ENCODE measurements at places on chromosomes 3 and 15. TPM values are rescaled to one million over a fixed set of nuclear protein-coding genes. Genes with fewer than 3 reads are reported as not detected.

HGD gene
- 3.2 TPM for total RNA-seq

CEP19 gene
- total RNA-seq, result 1.6 TPM

TNNC1 gene
- total RNA-seq, result 88.9 TPM

PCBP4 gene
- total RNA-seq, result 37.1 TPM

FAM81A gene
- total RNA-seq, result 1.3 TPM

MNS1 gene
- 0.58 TPM for total RNA-seq

CD86 gene
- 27.4 TPM for total RNA-seq

TMEM212 gene
- not detected for total RNA-seq

DNA sequence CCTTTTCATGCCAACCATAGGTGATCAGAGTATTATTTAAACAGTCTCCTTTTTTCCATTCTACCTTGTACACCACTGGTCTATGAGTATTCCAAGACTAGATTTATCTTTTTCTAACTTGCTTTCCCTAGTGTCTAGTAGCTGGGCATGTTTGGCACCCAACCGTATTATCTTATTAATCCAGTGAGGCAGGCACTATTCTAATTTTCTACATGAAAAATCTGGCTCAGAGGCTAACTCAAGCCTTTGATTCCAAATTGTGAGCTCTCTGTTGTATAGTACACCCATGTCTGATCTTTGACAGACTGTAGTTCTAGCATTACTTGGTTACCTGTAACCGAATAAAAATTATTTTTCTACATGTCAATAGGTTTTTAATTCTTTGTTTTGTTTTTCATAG, 76.7 kb upstream of the PLXND1 start:
- H3K4me3 ChIP-seq, result no peak overlapping the region
- H3K27me3 ChIP-seq, result no peaks in the 10 kb centered on the region
- peaks cover 17% of the 10 kb centered on the region for H3K4me1 ChIP-seq
- no peak overlapping the region for H3K27ac ChIP-seq
- H3K36me3 ChIP-seq, result no peaks in the 10 kb centered on the region
- DNase-seq, result no peak

DNA sequence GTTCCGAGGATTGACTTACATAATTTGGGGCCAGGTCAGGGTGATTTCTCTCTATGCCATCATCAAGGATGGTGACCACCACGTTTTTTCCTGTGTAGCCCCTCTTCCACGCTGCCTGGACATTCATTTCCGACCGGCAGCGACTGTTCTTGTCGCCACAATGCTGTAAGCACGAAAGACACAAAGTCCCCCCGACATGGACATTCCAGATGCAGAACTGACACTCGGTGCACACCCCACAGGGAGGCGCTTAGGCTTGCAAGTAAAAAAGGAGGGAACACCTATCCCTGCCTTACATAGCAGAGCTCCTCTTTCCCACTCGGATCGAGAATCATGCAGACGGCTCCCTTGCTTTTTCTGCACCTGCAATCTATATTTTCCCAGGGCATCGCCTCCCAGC, 58.2 kb downstream of the PCSK6 start:
- no peaks in the 10 kb centered on the region for H3K27me3 ChIP-seq
- no peaks in the 10 kb centered on the region for H3K36me3 ChIP-seq
- H3K4me1 ChIP-seq, result no peaks in the 10 kb centered on the region
- no peak for DNase-seq
- H3K27ac ChIP-seq, result no peak overlapping the region

DNA sequence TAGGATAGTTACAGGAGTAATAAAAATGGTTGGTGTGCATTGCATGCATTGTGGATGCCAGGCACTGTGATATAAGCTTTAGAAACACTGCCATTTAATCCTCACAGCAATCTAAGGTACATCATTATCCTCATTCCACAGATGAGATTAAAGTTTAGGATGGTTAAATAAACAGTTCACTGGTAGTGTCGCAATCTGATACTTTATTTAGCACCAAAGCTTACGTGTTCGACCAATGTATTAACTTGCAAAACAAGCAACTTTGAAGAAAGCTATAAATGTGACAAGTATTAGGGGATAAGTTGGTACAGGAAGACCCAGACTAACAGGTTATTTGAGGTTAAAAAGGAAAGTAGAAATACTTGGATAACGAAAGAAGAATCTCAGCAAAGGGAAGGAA, 150.5 kb upstream of the ZNF385D start:
- H3K27me3 ChIP-seq, result no peaks in the 10 kb centered on the region
- H3K27ac ChIP-seq, result no peak overlapping the region
- no peaks in the 10 kb centered on the region for H3K4me1 ChIP-seq
- no peak overlapping the region for H3K4me3 ChIP-seq
- no peaks in the 10 kb centered on the region for H3K36me3 ChIP-seq
- no peak for DNase-seq

GRCh38 chr3:15601046-15601398, 347 bp downstream of the HACL1 start:
- peaks cover 16% of the 10 kb centered on the region for H3K4me1 ChIP-seq
- peaks cover 37% of the 10 kb centered on the region for H3K36me3 ChIP-seq
- peak overlapping the region; percentile 74 for H3K4me3 ChIP-seq
- no peak for DNase-seq

- no peaks in the 10 kb centered on the region for H3K4me1 ChIP-seq
- H3K36me3 ChIP-seq, result no peaks in the 10 kb centered on the region
- no peaks in the 10 kb centered on the region for H3K27me3 ChIP-seq
- DNase-seq, result no peak
- no peak overlapping the region for H3K4me3 ChIP-seq
These were observed 604.8 kb downstream of the MECOM start for GRCh38 chr3:169058681-169059080.

- peak; percentile 52 for DNase-seq
- H3K27ac ChIP-seq, result no peak overlapping the region
- peaks cover 5% of the 10 kb centered on the region for H3K4me1 ChIP-seq
- no peak overlapping the region for H3K4me3 ChIP-seq
- H3K27me3 ChIP-seq, result no peaks in the 10 kb centered on the region
- peaks cover 15% of the 10 kb centered on the region for H3K36me3 ChIP-seq
These were observed 26.8 kb downstream of the CAPN3 start for GRCh38 chr15:42385980-42386700.

GRCh38 chr15:39358441-39359041, 222.3 kb upstream of the THBS1 start:
- no peak overlapping the region for H3K27ac ChIP-seq
- H3K36me3 ChIP-seq, result no peaks in the 10 kb centered on the region
- no peaks in the 10 kb centered on the region for H3K27me3 ChIP-seq
- H3K4me3 ChIP-seq, result no peak overlapping the region
- DNase-seq, result no peak

DNA sequence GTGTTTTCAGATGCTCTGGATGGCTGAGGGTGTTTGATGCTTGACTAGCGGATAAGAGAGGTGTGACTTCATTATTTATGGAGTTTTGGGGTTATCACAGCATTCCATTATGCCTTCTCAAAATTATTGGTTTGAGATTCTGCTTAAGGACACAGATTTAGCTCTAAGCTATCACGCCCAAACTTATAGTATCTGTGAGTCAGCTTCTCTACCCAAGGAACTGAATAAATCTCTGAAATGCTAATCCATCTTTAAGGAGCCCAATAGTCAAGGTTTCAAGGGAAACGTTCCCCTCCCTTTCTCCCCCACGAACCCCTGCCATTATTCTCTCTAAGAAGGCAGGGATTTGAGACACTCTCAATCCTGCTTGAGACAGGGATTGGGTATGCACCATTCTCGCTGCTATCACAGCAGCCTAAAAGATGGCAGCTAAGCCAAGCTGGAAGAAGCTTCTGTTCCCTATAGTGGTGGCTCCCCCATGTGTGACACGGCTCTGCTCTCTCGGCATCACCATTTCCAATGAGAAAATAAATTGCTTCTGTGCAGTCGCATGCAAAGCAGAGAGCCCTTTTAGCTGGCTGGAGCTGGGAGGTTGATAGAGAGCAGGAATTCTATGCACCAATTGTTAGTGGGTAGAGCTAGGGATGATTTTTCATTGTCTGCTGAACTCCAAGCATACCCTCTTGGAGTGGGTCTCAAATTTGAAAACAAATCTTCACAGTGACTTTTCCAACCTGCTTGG, 151.1 kb downstream of the IL20RB start:
- DNase-seq, result no peak
- H3K4me3 ChIP-seq, result no peak overlapping the region
- H3K36me3 ChIP-seq, result no peaks in the 10 kb centered on the region
- no peak overlapping the region for H3K27ac ChIP-seq
- peaks cover 5% of the 10 kb centered on the region for H3K27me3 ChIP-seq

- no peak overlapping the region for H3K27ac ChIP-seq
- no peaks in the 10 kb centered on the region for H3K36me3 ChIP-seq
- no peak overlapping the region for H3K4me3 ChIP-seq
These were observed 68.7 kb upstream of the MB21D2 start for GRCh38 chr3:192986379-192986778.

- no peak overlapping the region for H3K27ac ChIP-seq
- H3K4me3 ChIP-seq, result no peak overlapping the region
- DNase-seq, result no peak
- no peaks in the 10 kb centered on the region for H3K36me3 ChIP-seq
- no peaks in the 10 kb centered on the region for H3K4me1 ChIP-seq
These were observed 701.8 kb upstream of the CFAP20DC start for GRCh38 chr3:59751606-59752005.

DNA sequence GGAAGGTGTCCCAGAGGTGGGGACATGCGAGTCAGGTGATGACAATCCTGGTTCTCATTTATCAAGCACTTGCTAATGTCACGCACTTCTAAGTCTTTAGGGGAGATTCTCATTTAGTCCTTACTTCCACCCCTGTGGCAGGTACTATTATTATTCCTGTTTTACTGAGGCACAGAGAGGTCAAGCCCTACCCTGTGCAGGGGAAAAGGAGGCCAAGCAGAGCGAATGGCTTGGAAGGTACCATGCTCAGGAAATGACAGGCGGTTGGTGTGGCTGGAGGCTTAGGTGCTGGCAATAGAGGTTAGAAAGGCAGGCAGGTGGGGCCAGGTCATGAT, 268.9 kb downstream of the UACA start:
- no peak overlapping the region for H3K4me3 ChIP-seq
- no peak overlapping the region for H3K27ac ChIP-seq
- peaks cover 21% of the 10 kb centered on the region for H3K4me1 ChIP-seq
- no peaks in the 10 kb centered on the region for H3K36me3 ChIP-seq

DNA sequence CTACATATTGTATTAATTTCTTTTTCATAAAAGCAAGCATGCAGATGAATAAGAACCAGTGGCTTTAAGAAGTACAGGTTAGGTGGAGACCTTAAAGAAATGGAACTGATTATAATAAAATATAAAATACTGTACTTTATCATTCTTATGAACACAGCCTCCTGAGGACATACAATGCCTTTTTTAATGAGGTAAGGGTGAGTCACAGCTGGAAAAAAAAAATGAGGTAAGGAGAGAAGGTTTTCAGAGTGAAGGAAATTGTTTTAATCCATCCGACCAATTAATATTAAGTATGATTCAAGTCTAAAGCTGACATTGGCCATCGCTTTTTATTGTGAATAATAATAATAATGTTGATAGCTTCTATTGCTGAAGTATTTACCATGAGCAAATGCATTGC, 170.3 kb upstream of the SOX2 start:
- H3K27ac ChIP-seq, result no peak overlapping the region
- H3K36me3 ChIP-seq, result no peaks in the 10 kb centered on the region
- no peaks in the 10 kb centered on the region for H3K4me1 ChIP-seq
- H3K4me3 ChIP-seq, result no peak overlapping the region
- H3K27me3 ChIP-seq, result no peaks in the 10 kb centered on the region
- no peak for DNase-seq

- H3K27me3 ChIP-seq, result peaks cover 6% of the 10 kb centered on the region
- no peak overlapping the region for H3K4me3 ChIP-seq
- H3K4me1 ChIP-seq, result no peaks in the 10 kb centered on the region
- H3K27ac ChIP-seq, result no peak overlapping the region
- H3K36me3 ChIP-seq, result no peaks in the 10 kb centered on the region
These were observed 104.9 kb upstream of the ASB14 start for GRCh38 chr3:57397175-57398026.

DNA sequence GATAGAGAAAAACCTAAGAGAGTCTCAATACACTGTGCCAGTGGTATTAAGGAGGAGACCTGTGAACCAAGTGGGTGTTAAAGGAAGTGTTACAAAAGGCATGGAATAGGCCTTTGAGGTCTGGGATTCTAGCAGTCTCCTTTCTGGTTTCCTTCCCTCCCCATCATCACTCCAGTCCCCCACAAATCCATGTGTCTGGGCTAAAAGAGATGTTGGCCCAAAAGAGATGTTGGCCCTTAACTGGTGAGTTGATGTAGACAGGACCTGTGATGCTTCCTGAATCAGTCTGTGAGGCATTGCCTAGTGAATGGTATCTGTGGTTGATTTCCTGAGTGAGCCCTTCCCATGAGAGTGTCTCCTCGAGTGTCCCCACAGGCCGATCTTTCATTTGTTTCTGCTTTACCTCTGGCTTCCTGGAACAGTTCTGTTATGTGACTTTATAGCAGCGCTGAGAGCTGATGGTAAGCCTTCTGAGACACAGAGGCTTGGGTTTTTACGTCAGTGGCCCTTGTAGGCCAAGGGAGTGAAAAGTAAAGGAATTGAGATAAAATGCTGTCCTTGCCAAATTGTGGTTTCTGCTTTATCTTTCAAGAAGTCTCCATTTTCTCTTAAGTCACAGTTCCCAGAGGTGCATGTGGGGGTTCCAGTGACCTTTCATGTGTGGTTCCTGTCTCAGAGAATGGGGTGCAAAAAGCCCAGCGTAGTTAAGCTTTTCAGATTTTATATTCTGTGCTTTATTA, 87.8 kb downstream of the KLHL25 start:
- H3K4me1 ChIP-seq, result peaks cover 65% of the 10 kb centered on the region
- H3K27ac ChIP-seq, result peak overlapping the region; percentile 73
- H3K36me3 ChIP-seq, result peaks cover 50% of the 10 kb centered on the region
- H3K4me3 ChIP-seq, result peak overlapping the region; percentile 24
- no peaks in the 10 kb centered on the region for H3K27me3 ChIP-seq
- no peak for DNase-seq

GRCh38 chr3:115928376-115928775, 305.1 kb downstream of the GAP43 start:
- no peak overlapping the region for H3K4me3 ChIP-seq
- H3K27ac ChIP-seq, result no peak overlapping the region
- no peaks in the 10 kb centered on the region for H3K36me3 ChIP-seq
- no peaks in the 10 kb centered on the region for H3K4me1 ChIP-seq
- H3K27me3 ChIP-seq, result no peaks in the 10 kb centered on the region
- no peak for DNase-seq

DNA sequence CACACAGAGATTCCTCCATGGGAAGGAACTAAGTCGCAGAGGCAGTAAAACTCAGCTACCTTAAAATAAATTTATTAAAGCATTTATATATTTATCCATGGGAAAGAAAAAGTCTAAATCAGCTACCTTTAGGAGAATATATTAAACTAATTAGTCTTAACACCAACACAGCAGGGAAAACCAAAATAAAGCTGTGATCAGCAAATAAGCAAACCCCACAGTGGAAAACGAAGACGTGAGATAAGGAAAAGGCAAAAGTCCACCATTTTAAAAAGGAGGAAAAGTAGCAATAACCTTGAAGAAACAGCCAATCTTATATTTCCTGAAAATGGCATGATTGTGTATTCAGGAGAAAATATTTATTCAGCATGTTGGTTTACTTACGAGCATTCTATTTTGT, 473.0 kb upstream of the ROBO2 start:
- no peak for DNase-seq
- no peaks in the 10 kb centered on the region for H3K36me3 ChIP-seq
- H3K4me1 ChIP-seq, result no peaks in the 10 kb centered on the region
- H3K4me3 ChIP-seq, result no peak overlapping the region
- H3K27ac ChIP-seq, result no peak overlapping the region
- no peaks in the 10 kb centered on the region for H3K27me3 ChIP-seq

GRCh38 chr3:74839566-74839965, 225.1 kb upstream of the CNTN3 start:
- H3K27ac ChIP-seq, result no peak overlapping the region
- no peak overlapping the region for H3K4me3 ChIP-seq
- no peaks in the 10 kb centered on the region for H3K27me3 ChIP-seq
- DNase-seq, result no peak
- H3K4me1 ChIP-seq, result no peaks in the 10 kb centered on the region

GRCh38 chr3:190593075-190593474, 79.2 kb downstream of the IL1RAP start:
- no peak overlapping the region for H3K27ac ChIP-seq
- no peaks in the 10 kb centered on the region for H3K27me3 ChIP-seq
- H3K4me1 ChIP-seq, result peaks cover 17% of the 10 kb centered on the region

Data from upper lobe of right lung (tissue), 1 donor.